ENCODE measurements at places on chromosomes 5 and 9.

GRCh38 chr5:140110646-140110957, 3.3 kb upstream of the PURA start:
- no peak for DNase-seq

DNA sequence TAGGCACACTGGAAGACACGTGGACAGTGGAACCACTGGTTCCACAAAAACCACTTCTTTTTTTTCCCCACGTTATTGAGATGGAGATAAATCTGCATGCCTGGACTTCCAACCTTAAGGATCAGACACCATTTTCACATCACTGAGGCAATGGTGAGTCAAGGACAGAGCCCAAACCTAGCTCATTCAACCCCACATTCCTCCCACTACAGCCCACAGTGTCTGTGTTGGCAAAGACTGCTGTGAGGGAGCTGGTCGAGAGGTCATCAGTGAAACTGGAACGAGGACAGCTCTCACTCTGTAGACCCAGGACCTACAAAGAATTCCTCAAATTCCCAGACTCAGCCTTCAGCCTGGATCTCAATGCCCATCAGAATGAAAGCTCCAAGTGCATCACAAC, 74.8 kb downstream of the ABCA1 start:
- DNase-seq, result no peak

- no peak for DNase-seq
Observed at GRCh38 chr9:126468141-126468825, 141.7 kb downstream of the MVB12B start.

DNA sequence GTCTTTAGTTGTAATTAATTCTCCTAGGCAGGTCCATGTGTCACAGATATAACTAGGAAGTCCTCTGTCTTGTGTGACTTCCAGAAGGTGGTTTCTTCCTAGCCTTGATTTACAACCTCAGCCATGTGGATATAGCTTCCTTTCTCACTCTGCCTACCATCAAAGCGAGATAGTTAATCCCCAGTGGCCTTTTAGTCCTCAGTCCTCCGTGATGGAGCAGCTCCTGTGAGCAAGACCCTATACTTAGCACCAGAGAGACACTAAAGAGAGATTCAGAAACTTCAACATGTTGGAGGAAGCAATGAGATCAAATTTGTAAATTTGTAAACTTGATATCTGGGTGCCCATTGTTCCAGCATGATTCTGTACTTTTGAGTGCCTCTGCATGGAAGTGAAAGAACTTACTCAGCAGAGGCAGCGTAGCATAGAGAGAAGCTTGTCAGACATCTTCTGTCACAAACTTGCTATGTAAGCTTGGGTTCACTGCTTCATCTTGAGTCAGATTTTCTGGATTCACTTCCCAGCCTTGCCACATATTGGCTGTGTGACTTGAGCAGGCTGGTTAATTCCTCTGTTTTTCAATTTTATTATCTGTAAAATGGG, 170.2 kb upstream of the NR3C1 start:
- DNase-seq, result no peak

DNA sequence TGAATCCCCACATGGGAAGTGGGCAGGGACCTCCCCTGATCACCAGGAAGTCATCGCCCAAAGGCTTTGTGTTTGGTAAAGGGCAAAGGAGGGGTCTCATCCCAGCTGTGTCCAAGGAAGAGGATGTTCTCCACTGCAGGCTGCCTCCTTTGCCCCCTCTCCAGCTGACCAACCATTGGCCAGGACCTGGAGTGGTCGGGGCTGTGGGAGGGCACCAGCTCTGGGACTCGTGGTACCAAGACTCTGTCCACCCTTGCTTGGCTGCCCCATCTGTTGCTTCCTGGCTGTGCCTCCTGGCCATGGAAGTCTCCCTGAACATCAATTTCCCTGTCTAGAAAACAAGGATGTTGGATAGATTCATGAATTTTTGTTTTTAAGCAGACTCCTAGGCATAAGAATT, 34.1 kb downstream of the COL15A1 start:
- DNase-seq, result no peak

GRCh38 chr5:118519466-118519865, 468.9 kb downstream of the DTWD2 start:
- DNase-seq, result no peak

- no peak for DNase-seq
Observed at GRCh38 chr9:6405371-6405770, 7.6 kb upstream of the UHRF2 start.

GRCh38 chr9:97041898-97042297, 3.0 kb upstream of the CTSV start:
- no peak for DNase-seq

GRCh38 chr9:32395510-32396216, 11.2 kb downstream of the ACO1 start:
- no peak for DNase-seq

DNA sequence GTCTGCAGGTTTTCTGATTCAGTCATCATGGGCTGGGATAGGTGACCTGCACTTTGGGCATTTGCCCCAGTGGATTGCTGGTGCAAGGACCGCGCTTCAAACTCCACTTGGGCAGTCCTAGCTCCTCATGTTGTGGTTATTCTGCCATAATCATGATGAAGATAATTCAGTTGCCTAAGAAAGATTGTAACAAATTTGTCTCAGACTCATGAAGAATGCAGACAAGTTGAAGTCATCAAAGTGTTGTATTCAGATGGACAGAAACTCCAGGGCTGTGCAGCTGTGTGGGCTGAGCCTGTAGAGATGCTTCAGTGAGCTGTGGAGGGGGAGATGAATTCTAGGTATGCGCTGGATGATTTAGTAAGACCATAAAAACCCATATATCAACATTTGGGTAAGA, 38.5 kb downstream of the TARS1 start:
- DNase-seq, result no peak

DNA sequence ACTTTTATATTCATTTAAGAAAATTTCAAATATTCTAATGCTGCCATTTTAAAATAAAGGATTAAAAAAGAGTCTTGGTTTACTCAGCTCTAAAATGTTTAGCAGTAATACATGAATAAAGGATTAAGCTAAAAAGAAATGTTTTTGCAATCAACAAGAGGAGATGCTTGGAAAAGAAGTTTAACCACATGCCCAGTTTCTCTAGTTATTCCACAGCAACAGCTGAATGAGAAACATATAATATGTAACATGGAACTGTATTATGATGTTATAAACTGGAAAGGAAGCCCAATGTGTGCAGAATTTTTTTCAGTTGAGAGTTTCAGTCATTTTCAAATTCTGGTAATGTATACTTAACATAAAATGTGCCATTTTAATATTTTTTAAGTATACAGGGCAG, 76.5 kb upstream of the ALDH1A1 start:
- no peak for DNase-seq

GRCh38 chr5:146919304-146919703, 40.7 kb upstream of the PPP2R2B start:
- no peak for DNase-seq

DNA sequence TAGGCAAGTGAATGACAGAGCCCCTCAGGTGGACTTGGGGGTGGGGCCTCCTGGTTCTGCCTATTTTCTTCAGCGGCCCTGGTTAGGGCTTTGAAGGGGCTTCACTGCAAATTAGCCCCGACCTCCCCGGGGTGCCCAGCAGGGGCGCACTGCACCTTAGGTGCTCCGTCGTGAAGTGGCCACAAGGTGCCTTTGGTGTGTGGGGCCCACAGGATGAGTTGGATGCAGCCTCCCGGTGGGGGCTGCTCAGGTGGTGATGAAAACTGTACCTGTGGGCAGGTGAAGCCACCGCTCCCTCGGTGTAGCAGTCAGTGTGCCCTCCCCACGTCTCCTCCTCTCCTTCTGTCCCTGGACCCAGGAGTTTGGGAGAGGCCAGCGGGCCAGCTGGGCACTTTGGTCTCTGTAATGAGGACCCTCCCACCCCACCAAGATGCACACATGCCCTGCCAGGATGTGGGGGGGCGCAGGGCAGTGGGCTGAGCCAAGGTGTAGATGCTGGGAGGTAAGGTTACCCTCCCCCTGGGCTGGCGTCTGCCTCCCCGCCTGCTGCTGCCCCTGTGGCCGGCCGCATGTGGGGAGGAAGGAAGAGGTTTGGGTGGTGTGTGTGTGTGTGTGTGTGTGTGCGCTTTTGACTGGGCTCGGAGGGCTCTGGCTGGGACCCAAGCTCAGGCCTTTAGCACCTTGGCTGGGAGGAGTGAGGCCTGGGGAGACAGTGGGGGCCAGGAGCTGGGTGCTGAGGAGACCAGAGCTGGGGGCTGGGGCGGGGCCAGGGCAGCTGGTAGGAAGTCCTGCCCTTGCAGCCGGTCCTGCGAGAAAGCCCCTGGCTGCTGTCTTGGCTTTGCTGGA, 55.6 kb downstream of the RXRA start:
- no peak for DNase-seq

DNA sequence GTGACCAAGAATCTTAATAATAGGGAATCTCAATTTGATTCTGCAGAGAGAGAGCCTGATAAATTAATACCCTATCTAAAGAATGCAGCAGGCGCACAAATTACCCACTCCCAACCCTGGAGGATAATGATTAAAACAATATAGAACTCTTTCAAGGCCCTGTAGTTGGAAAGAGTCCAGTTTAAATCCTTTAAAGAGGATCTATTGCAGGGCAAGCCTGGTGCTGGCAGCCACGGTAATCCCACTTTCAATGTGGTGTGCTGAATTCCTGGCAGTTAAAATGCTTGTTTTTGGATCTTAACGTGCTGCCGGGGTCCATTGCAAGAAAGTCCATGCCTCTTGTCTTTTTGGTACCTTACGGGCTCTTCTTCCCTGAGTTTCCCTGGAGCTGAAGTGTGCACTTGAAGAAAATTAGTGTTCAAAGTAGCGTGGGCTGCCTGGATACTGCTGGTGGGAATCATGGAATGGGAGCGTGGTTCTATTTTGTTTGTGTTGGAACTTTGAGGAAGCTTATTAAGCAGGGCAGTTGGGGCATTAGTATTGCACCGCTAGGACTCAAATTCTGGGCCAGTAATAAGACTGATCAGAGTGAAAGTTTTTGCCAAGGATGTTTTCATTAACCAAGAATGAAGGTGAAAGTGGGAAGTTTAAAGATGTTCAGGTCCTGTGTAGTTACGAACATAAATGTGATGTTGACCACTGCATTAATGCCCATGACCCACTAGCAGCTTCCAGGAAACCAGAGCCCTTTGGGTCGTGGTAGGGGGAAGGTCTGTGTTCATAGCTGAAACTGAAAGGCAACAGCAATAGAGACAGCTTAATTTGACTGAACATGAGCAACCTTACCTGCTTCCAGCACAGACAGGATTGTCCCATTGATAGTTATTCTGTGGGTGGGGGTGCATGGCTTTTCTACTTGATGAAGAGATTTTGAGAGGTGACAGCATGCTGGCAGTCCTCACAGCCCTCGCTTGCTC, 20.8 kb downstream of the MARCHF6 start:
- DNase-seq, result no peak

Measured in type B pancreatic cell (in vitro differentiated cells).